Amygdala (tissue), 56 donors: ENCODE measurements at places on chromosomes 1 and 21.

DNA sequence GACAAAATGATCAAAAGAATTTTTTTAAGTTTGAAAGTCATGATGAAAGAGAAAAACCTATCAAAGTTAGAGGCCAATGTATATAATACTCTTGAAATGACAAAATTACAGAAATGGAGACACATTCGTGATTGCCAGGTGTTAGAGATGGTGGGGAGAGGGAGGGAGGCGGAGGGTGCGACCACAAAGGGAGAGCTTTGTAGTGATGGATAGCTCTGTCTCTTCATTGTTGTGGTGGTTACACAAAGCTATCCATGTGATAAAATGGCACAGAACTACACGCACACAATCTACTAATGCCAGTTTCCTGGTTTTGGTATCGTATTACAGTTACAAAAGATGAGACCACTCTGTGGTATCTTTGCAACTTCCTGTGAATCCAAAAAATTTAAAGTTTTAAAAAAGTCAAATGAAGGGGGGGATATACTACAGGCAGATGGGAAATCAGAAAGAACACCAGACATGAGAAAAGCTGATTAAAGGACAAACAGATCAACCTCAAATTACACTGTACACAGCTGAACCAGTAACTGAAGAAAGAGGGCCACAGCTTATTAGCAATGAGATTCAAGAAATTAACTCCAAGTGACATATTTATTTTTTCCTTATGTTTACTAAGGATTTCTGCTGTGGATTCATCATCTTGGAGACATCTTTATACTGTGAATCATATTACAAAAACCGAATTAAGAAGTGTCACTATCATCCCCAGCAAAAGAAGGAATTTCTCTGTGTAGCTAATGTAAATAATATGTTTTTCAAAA lies 199.1 kb downstream of the SLC45A1 start:
- no peak for DNase-seq

DNA sequence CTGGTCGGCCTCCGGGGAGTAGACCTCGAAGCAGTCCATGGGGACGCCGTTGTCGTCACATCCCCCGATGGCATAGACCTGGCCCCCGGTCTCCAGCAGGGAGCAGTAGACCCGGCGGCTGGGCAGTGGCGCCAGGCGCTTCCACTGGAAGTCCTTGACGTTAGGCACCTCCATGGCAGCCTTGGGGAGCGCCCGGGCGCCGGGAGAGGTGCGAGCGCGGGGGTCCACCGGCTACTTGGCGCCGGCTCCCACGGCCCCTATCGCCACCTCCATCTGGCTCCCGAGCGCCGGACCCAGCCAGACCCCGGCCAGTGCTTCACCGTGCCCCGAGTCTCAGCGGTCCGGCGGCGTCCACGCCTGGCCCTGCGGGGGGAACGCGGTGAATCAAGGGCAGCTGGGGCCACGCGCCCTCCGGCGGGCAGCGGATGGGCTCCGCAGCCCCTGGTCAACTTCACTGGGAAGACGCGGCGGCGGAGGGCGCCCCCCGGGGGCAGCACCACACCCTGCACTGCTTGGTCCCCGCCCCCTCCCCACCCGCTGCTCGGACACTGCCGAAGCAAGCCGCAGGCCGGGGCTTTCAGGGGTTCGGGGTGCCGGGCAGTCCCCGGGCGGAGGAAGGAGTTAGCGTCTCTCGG lies 13.2 kb downstream of the KLHDC8A start:
- no peak for DNase-seq

DNA sequence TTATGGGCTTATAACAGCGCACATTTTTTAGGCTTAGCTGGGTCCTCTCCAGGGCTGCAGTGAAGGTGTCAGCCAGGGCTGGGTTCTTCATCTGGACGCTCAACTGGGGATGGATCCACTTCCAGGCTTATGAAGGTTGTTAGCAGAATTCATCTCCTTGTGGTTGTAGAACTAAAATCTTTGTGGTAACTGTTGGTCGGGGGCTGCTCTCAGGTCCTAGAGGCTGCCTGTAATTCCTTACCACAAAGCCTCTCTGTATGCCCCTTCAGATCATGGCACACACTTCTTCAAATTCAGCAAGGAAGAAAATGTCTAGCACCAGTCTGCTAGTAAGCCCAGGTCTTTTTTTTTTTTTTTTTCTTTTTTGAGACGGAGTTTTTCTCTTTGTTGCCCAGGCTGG lies 40.9 kb upstream of the EPS8L3 start:
- DNase-seq: no peak

- DNase-seq: no peak
These were observed 278.8 kb downstream of the KIF26B start for GRCh38 chr1:245433561-245433960.

GRCh38 chr1:6630027-6630426 lies 5.4 kb downstream of the THAP3 start:
- no peak for DNase-seq

DNA sequence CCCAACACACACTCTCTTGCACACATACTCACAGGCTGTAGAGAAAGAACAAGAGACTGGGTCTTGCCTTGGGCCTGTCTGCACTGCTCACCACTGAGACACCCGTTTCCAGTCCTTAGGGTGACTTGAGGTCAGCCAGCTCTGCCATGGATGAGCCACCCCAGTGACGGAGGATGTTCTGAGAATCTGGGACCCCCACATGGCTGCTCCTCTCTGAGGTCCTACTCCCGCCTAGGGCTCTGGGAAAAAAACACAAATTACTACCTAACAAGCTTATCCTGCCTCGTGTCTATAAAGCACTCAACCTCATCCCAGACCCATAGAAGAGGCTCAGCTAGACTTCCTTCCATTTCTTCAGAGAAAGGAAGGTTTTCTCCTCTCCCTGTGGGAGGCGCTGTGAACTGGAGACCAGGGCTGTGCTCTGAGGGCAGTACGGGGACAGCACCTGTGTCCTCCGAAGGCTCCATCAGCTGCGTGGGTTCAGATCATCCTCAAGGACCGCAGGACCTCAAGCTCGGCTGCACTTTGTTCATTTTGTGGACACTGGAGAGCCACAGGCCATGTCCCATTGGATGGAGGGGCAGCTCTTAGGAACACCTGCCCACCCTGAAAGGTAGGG lies 4.3 kb upstream of the CLEC20A start:
- no peak for DNase-seq

GRCh38 chr1:218394989-218395388 lies 49.9 kb downstream of the TGFB2 start:
- DNase-seq: no peak

- no peak for DNase-seq
These were observed 620.3 kb upstream of the PLXNA2 start for GRCh38 chr1:208864366-208864965.

- DNase-seq: no peak
These were observed 249.8 kb upstream of the C1orf174 start for GRCh38 chr1:4149831-4150230.

DNA sequence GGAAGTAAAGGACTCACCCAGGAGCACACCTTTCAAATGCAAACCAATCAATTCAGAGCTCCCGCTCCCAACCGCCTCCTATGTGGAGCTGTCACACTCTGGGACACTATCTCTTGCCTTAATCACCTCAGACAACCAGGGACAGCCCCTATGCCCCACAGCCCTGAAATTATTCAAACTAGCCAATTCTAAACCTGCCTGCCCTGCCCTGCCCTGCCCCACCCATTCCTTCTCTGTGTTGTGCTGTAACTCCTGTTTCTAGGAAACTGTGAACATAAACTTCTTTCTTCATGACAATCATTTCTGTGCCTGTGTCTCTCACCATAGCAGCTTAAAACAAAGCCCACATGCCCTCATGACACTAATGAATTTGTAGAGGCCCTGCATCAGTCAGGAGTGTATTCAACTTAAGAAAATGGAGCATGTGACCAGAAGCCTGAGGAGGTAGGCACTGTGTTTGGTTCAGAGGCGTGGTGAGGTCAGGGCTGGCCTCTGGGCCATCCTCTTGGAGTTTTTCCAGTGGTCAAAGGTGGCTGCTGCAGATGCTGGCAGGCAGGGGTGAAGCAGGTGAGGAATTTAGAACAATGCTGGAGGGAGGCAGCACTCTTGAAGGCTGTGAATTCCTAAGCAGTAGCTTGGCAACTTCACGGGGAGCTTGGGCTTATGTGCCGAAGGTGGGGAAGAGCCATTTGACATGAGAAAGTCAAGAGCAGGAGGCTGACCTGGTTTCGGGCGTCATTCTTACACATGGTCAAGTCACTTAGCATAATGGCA lies 74.5 kb downstream of the RHOU start:
- DNase-seq: no peak

DNA sequence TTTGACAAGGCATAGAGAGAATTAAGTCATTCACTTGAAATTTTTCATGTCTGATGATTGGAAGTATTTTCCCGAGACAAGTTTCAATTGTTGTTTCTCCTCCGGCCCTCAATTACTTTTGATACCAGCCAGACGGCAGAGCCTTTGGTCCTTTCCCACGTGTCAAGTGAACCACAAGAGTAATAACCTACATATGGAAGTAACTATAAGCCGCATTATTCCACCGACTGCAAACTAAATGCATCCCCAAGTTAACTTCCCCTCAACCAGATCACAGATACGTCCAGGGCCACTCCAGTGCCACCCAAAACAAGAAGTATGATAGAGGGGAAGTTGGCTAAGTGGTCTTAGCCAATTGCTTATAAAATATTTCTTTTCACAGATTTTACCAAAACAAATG lies 20.2 kb downstream of the COLGALT2 start:
- DNase-seq: no peak

DNA sequence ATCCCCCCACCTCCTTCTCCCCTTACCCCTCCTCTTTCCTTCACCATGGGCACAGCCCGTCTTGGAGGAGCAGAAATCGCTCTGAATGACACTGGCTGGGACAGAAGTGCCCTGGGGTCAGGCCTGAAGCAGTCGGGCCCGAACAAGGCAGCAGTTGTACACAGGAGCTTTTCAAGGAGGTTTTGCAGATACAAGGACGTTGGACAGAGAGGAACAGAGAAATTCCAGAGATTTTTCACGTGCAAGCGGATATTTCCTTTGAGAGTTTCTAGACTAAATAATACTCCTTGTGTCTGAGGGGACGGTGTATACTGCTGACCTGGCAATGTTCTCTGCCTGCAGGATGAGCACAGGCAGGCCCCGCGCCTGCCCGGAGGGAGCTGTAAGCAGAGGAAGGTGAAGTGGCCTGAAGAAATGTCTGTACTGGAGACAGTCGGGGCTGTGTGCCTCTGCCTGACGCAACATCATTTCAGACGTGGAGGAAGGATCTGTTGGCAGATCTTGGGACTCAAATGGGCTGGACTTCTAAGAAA lies 95.3 kb upstream of the SLC25A33 start:
- DNase-seq: no peak

GRCh38 chr1:52281518-52281917 lies 84.5 kb downstream of the CC2D1B start:
- DNase-seq: no peak

- no peak for DNase-seq
These were observed 3.8 kb downstream of the IFI44L start for GRCh38 chr1:78624035-78624434.

DNA sequence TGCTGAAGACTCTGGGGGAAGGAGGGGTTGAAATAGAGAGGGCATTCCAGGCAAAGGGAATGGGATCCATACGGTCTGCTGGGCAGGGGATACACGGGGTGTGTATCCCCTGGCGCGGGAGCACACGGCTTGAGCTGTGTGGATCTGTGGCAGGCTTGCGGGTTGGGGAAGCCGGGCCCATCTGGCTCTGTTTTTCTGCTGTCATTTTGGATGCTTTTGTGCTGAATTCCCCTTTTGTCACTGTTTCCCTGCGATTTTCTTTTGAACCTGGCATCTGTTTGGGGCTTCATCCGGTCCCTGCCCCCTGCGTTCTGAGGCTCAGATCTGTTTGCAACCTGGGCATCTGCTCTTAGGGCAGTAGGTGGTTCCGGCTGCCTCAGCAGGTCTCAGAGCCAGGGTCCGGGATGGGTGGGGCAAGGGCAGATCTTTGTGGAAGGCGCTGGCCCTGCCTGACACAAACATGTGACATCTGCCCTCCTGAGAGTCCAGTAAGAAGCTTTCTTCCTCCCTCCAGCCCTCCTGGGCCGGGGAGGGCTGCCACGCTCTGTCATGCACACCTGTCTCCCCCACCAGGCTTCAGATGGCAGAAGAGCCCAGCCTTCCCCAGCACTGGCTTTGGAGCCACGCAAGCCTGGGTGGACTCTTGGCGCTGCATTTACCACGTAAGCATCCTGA lies 84.0 kb downstream of the IGSF21 start:
- no peak for DNase-seq

DNA sequence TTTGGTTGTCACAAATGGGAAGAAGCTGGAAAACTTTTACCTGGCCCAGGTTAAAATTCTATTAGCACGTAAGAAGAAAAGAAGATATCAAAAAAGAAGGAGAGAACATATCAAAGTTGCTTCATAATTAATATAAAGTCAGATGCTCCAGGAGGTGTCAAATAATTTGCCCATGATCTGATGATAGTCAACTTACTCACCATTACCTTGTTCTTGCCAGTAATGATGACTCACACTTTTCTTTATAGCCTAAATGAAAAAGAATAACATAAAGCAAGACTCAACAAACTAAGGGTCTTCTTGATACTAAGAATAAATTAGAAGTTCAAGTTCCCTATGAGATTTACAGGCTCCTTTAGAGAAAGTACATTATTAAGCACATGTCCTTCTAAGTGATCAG lies 580.4 kb downstream of the TTLL7 start:
- DNase-seq: no peak

- DNase-seq: no peak
These were observed 106.4 kb downstream of the RGL1 start for GRCh38 chr1:183911285-183911684.

- no peak for DNase-seq
These were observed 45.3 kb upstream of the RGS1 start for GRCh38 chr1:192530254-192530653.

- no peak for DNase-seq
These were observed 7.2 kb upstream of the FBXO28 start for GRCh38 chr1:224106568-224107281.

GRCh38 chr21:35940074-35940927 lies 120.0 kb downstream of the SETD4 start:
- peak; percentile 28 for DNase-seq

DNA sequence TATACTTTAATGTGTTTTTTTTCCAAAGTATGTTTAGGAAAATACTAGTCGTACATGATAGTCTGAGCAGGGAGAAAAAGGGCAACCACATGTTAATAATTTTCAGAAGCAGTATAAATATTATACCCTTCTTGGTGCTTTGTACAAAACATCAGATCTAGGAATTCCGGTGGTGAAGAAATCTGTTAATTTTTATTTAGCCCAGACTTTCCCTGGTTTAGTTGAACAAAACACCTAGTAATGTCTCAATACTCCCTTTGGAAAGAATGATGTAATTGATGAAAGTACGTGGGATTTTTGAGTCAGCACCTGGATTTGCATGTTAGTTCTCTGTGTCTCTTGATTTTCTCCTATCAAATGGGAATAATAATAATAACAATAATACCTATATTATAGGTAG lies 38.4 kb upstream of the KCNK2 start:
- no peak for DNase-seq
